ENCODE measurements at places on chromosomes 13 and 19.

GRCh38 chr13:77696879-77697216 lies 639 bp upstream of the SLAIN1 start:
- DNase-seq, result no peak

GRCh38 chr13:44308352-44308751 lies 65.3 kb upstream of the SERP2 start:
- no peak for DNase-seq

- DNase-seq, result no peak
Observed at GRCh38 chr19:42124386-42124901, 7.8 kb downstream of the POU2F2 start.

- no peak for DNase-seq
Observed at GRCh38 chr13:78607409-78608251, 4.3 kb upstream of the POU4F1 start.

GRCh38 chr19:42151782-42152684 lies 19.8 kb upstream of the POU2F2 start:
- DNase-seq, result no peak

DNA sequence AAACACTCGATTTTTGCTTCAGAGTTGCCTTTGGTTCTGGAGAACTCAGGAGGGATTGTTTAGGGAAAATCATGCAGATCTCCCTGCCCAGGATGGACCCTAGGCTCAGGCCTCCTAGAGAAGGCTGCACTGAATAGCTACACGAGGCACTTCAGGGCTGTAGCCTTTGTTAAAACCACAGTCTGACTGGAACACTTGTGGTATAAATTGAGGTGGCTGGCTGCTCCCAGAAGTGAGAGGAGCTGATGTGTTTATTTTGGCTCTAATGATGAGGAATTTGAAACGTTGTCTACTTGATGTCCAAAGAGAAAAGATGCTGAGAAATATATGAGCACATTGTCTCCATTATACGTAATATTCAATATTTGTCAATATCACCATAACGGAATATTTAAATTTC lies 762.1 kb upstream of the ARGLU1 start:
- no peak for DNase-seq

DNA sequence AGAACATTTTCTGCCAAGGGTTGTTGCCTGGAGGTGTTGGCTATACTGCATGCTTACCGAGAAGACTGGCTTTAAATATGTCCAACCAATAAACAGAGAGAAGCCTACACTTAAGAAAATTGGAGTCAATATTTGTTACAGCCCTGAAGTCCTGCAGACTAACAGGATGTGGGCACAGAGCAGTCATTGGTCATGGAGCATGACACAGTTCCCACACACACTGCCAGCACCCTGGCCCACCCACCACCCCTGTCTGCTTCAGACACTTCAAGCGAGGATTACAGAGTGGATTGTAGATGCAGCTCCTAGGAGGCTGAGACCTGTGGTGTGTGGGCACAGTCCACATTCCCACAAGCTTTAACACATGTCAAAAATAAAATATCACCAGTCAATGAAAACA lies 21.0 kb upstream of the SERP2 start:
- no peak for DNase-seq

DNA sequence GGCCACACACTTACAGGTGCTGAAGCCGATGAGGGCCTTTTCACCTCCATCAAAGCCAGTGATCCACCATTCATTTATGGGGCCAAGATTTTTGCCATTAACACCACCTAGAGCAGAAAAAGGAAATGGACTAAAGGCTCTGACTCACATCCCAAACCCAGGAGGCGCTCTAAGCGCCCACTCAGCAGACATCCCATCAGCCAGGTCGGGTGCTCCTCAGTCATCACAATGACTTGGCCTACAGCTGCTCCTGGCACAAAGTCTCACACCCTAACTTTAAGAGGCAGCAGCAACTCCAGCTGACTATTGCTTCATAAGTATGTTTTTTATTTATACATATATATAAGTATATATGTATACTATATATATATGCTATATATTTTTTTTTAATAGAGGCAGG lies 36.1 kb upstream of the EIF3G start:
- no peak for DNase-seq

- DNase-seq, result no peak
Observed at GRCh38 chr13:92821324-92821723, 405.3 kb upstream of the GPC6 start.

DNA sequence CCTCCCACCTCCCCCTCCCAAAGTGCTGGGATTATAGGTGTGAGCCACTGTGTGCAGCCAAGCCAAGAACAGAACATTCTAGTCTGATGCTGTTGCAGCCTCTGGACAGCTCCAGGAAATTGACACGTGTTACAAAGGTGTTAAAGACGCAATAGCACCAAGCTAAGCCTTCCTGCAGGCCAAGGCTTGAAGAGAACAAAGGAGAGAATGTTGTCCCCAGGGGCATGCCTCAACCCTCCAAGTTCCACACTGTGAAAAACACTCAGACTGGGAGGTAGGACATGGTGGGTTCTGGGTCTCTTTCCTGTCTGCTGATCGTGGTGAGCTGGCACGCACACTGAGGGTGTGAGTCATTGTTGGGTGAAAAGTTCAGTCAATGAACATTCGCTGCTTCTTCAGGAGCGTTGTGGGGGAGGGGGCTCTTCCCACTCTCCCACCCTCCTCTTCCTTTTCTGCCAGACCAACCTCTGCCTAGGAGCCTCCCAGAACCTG lies 5.3 kb upstream of the PTPRS start:
- DNase-seq, result no peak

DNA sequence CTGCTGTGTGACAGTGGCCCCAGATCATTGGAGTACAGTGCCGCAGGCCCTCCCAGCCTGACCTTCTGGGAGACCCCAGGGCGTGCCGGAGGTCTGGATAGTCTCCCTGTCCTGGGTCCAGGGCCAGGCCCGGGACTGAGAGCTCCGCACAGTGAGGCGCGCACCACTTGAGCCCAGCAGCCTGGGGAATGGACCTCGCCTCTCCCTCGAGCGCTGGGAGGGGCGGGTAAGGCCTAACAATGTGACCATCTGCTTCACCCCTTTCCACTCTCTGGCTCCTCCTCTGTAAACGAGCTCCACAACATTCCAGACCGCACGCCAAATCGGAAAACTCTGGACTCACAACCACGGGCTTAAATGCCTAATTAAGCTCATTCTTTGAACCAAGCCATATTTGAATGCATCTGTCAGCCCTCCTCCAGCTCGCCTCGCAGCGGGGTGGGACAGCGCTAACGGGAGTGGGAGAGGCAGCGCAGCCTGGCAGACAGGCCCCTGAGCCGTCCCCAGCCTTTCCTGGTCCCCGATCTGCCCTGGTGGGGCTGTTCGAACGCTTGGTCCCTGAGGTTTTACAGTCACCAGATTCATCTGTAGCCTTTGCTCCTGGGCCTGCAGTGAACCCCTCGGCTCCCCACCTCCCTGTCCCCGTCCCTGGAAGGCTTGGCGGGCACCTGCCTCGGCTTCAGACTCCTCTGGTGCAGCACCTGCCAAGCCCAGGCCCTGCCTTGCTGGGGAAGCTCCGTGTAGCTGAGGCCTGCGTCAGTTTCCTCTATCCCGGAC lies 120.7 kb upstream of the VSTM2B start:
- DNase-seq, result no peak

- DNase-seq, result no peak
Observed at GRCh38 chr13:108895220-108895704, 265.9 kb downstream of the MYO16 start.

- DNase-seq, result no peak
Observed at GRCh38 chr13:30268673-30269072, 38.7 kb downstream of the KATNAL1 start.

GRCh38 chr13:94312511-94313216 lies 166.8 kb downstream of the DCT start:
- DNase-seq, result no peak

GRCh38 chr13:107548338-107548737 lies 667.0 kb downstream of the LIG4 start:
- no peak for DNase-seq

- no peak for DNase-seq
Observed at GRCh38 chr13:111516712-111517640, 196.5 kb downstream of the TEX29 start.

DNA sequence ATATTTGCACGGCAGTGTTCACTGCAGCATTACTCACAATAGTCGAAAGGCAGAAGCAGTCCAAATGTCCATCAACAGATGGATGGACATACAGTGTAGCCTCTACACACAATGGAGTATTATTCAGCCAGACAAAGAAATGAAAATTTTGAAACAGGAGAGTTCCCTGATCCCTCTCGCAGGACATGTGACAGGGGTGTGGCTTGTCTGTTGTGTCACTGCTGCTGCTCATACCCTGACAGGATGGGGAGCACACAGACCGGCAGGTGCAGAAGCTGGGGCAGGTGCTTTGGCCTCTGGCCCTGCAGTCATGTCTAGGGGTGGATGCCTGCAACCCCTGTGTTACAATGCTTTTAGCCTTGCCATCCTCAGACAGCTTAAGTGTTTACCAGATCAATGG lies 204.3 kb downstream of the EFNB2 start:
- no peak for DNase-seq

- DNase-seq, result no peak
Observed at GRCh38 chr19:6373813-6374108, 1.2 kb downstream of the ALKBH7 start.

GRCh38 chr19:33280351-33280921 lies 21.9 kb downstream of the CEBPA start:
- no peak for DNase-seq

- DNase-seq, result no peak
Observed at GRCh38 chr19:9009935-9010651, at the start of gene MUC16. Gene MUC16, minus strand, starts transcription at chr19:9010409.

- DNase-seq, result no peak
Observed at GRCh38 chr13:84352946-84353345, 470.7 kb upstream of the SLITRK1 start.

DNA sequence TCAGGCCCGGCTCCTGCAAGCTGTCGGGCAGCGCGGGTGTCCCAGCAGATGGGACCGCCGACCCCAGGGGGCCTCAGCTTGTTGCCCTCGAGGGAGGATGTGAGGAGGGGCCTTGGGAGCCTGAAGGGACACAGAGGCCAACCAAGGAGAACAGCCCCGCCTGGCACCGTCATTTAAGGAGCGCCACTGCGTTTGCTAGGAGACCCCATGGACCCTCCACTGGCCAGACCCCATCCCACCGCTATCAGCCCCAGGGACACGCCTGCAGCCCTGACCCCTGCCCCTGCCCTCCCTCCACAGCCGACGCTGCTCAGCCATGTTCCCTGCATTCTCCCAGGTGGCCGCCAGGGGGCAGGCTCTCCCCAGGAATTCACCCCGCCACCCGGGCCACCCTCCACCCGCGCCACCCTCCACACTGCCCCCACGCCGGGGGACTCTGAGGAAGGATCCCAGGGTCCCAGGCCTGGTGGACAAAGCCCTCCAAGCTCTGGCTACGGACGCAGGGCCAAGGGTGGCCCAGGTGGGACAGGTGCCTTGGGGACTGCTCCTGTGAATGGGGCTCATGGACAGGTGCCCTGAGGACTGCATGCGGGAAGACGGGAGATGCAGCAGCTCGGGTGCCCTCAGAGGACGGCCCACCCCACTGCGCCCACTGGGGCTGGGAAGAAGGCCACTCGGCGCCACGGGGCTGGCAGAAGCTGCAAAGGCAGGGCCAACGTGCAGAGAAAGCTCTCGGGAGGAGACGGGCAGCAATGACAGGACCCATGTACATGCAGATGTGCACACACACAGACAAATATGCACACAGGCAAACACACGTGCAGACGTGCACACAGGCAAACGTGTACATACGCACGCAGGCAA lies 34.4 kb downstream of the PIP5K1C start:
- peak; percentile 77 for DNase-seq

GRCh38 chr13:113657851-113658741 lies at the start of gene ATP4B:
Gene ATP4B, minus strand, starts transcription at chr13:113658198. Its CDS starts 54 bp downstream, at chr13:113658144.
- DNase-seq, result no peak

- no peak for DNase-seq
Observed at GRCh38 chr13:31556376-31556775, 182.9 kb upstream of the RXFP2 start.

- DNase-seq, result no peak
Observed at GRCh38 chr19:56117376-56117884, 3.7 kb downstream of the ZNF787 start.

GRCh38 chr19:52735734-52736133 lies 890 bp upstream of the ZNF611 start:
- no peak for DNase-seq

DNA sequence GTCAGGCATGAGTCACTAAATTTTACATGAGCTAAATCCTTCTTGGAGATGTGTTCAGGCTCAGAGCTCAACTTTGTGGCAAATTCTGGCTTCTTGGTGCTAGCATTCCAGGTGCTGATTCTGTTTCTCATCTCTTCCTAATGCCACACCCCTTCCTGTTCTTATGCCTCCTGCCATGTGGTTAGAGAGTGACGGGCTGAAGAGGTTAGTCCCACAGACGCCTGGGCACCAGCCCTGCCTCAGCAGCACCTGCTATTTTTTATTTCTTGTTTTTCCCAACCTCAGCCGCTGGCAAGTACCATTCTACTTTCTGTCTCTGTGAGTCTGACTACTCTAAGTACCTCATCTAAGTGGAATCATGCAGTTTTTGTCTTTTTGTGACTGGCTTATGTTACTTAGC lies 329.5 kb downstream of the KCNRG start:
- DNase-seq, result no peak

DNA sequence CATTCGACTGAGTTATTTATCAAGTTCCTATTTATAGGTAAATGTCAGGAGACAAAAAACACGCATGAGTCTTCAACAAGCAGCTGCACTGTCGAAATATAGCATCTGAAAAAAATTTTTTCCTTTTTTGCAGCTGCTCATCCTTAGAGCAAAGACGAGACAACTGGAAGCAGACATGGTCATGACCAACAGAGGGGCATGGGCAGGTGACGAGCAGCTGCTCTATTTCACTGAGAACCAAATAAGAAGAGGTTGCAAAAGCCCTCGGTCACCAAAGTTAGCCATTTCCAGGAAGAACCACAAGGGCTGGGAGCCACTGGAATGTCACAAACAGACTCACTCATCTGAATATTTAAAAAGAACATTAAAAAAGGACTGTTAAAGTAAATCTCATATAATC lies 22.2 kb downstream of the SOHLH2 start:
- no peak for DNase-seq

Measured in activated naive CD4-positive, alpha-beta T cell (primary cell).